ENCODE measurements at places on chromosomes 1 and 21.

DNA sequence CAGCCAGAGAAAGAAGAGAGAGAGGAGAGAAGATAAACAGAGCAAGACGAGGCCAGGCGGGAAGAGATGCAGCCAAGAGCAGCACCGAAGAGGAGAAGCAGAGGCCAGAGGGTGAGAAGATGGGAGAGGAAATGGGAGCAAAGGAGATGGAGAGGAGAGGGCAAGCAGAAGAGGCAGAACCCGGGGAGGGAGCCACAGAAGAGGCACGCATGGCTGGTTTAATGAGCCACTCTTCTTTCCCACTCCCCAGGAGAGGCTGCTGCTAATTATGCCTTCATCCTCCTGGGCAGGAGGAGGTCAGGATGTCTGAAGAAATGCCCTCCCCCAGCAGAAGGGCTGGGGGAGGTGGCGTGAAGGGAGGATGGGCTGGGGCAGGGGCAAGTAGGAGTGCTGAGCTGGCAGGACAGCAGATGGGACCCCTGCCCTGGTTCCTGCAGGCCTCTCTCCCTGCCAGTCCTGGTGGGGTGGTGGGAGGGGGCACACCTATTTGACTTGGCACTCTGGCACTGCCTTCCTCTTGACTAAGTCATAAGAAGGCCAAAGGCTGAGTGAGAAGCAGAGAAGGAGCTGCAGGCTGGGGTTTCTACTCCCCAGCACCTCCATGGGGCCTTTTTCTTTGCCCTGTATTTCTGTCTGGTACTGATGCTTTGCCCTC, 32.3 kb downstream of the KIRREL1 start:
- no peak for DNase-seq

DNA sequence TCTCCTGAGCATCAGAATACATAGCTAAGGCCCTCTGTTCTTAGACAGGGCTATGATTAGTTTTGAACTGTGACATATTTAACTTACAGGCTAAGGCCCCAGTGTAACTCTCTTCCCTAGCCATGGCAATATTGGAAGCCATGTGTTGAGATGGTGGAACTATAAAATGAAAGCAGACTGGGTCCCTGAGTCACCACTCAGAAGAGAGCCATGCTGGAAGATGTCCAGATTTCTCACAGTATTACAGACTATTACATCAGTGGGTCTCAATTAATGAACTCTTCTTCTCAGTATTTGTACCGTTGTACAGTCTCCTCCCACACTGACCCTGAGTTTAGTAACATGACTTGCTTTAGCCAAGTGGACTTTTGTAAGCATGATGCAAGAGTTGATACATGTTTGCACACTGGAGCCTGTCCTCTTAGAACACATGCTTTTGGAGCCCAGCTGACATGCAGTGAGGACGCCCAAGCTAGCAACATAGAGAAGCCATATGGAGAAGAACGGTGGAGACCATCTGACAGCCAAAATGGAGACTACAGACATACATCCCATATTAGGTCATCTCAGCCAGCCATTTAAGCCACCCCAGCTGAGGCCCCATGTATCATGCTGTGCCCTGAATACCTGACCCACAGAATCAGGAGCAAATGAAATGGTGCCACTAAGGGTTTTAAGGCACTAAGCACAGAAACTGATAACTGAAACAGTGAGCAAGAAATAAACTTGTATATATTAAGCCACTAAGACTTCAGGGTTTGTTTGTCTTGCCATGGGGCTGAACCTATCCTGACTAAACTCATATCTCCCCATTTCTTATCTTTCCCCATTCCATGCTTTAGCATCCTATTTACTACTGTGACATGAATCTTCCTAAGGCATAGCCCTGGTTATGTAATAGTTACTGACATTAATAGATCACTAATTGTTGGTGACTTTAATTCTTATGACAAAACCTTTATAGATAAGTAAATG, 24.4 kb downstream of the TBX15 start:
- DNase-seq: no peak

- no peak for DNase-seq
These were observed 18.4 kb downstream of the EXTL2 start for GRCh38 chr1:100876291-100876690.

- no peak for DNase-seq
These were observed 8.8 kb upstream of the COL16A1 start for GRCh38 chr1:31712630-31713029.

DNA sequence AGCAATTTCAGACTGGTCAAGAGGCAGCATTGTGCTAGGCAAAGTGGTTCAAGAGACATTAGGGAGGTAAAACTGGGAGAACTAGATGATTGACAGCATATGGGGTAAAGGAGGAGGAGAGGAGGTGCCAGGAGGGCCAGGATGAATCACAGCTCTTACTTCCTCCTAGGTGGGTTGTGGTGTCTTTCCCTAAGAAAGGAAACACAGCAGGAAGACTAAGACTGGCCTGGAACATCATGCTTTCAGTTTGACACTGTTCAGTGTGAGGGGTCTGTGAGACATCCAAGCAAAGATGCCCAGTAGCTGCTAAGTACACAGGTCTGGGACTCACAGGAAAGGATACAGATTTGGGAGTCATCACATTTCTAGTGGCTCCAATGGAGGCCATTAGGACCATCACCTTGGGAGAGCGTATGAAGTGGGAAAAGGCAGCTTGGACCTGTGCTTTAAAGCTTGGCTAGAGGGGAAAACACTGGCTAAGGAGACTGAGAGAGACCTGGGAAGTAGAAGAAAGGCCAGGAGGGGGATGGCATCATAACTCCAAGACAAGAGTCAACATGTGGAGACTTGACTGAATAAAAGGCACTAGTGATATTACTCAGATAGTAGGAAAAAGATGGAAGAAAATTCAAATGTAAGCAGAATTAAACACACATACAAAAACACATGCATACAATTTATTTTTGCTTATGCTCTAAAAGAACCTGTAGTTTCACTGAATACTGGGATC, 17.3 kb downstream of the CD58 start:
- no peak for DNase-seq

DNA sequence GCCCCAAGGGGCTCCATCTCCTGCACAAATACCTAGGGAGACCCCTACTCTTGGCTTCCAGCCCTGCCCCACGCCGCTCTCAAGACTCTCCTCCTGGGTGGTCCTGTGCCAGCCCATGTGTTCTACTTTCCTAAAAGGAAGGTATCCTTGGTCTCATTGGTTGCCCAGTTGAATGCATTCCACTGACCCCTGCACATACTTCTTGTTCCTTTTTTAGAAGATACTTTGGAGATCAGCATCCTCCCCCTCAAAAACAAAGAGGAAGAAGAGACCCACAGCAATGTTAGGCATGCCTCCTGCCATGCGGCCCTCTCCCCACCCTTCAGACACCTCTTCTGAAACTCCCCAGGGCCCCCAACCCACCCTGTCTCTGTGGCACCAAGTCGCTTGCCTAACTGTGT, 4.1 kb downstream of the SLAMF9 start:
- no peak for DNase-seq

GRCh38 chr1:231625975-231626534, 535 bp upstream of the DISC1 start:
- DNase-seq: no peak

- DNase-seq: no peak
These were observed 10.2 kb downstream of the PHGDH start for GRCh38 chr1:119721896-119722295.

GRCh38 chr1:79255421-79255820, 248.9 kb upstream of the ADGRL4 start:
- no peak for DNase-seq

GRCh38 chr21:24681456-24681855, 925.8 kb downstream of the MRPL39 start:
- DNase-seq: no peak

DNA sequence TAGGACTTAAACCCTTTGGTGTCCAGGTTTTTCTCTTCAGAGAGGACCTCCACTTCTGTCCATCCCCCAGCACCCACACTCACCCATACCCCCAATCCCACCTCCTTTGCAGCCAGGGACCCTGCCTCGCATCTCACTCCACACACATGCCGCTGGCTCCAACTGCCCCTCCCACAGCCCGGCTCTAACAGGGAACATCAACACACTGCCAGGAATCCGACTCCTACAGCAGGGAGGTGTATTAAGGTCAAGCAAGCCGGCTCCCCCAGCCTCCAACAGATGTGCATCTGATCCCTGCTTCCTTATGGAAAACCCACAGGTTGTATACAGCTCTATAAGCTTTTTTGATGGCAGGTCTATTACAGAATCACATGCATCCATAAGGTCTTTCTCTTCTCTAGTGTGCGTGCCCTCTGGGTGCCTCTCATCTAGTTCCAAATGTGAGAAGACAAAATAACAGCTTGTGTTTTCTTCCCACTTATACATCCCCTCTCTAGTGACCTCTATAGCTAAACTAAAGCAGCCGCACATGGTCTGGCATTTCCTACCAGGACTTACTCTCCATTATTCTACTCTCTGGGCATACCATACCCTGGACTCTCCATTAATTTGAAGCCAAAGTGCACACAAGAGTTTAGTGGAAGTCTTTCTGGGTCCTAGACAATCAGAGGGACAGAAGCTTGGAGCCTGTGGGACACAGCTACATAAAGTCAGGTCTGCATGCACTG, 16.3 kb downstream of the PIK3C2B start:
- no peak for DNase-seq

DNA sequence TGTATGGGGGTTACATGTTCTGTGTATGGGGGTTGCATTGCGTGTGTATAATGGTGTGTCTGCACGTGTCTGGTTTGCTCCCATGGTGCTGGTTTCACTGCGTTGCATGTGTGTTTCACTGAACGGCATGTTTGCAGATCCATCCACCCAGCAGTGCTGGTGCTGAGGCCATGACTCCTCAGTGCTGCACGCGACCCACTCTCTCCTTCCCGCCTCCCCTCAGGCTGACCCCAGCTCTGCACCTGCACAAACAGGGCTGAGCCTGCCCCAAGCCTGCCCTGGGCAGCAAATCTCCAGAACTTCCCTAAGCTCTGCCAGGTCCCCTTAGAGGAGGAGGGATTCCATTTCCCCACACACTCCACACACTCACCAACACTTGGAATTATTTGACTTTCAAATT, 18.7 kb downstream of the ACTRT2 start:
- DNase-seq: no peak

GRCh38 chr1:57522575-57522974, 98.7 kb upstream of the DAB1 start:
- no peak for DNase-seq

DNA sequence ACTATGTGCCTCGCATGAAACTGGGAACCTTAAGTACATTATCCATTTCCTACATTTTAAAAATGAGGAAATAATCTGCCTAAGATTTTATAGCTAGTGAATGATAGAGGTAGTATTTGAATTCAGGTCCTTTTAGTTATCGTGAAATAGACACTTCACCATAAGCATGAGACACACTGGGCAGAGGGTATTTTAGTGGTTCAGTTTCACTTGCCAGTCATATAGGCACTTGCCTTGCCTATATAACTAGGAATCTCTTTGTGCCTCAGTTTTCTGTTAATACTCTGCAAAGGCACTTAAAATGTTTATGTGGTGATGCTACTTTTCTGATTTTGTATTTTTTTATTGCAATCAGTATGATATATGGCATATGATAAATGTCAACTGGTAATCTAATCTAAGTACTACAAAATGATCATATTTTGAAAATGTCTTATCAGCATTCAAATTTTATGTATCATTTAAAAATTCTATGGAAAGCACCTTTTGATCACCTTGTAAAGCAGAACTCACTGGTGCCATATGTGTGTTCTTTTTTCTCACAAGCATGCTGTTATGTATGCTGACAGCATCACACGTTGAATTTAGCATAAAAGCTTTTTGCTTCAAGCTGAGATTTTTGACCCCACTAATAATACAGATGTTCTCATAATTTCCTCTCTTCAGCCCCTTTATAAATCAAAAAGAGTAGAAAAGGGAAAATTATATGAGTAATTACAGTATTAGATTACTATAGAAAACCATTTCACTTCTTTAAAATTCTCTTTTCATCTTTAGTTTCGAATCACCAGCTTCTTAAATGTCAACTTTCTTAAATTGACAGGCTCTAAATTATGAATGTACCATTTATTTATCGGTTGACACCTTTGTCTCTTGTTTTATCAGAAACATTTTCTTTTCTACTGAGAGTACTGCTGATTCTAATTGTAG, 52.6 kb downstream of the RPS6KC1 start:
- DNase-seq: no peak

GRCh38 chr1:6106321-6106731, 60.6 kb downstream of the KCNAB2 start:
- no peak for DNase-seq

DNA sequence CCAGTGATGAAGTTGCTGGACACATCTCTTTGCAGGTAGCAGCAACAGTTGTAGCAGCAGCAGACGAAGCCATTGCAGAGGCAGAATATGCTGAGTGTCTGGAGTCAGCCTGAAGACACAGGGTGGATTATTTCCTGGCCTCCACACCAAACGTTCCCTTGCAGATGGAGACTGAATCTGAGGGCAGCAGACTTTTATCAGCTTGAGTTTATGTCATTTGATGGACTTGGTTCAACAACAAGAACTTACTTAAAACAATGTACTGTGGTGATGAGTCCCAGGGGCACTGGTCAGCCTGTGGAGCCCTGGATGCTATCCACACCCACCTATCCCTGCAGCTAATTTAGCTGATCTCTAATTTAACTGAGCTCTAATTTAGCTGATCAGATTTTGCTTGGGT, 17.1 kb upstream of the MPZL1 start:
- DNase-seq: no peak

- DNase-seq: no peak
These were observed 179.1 kb downstream of the PSMG1 start for GRCh38 chr21:39003982-39004633.

- no peak for DNase-seq
These were observed 11.1 kb downstream of the PDZK1 start for GRCh38 chr1:145695821-145696629.

DNA sequence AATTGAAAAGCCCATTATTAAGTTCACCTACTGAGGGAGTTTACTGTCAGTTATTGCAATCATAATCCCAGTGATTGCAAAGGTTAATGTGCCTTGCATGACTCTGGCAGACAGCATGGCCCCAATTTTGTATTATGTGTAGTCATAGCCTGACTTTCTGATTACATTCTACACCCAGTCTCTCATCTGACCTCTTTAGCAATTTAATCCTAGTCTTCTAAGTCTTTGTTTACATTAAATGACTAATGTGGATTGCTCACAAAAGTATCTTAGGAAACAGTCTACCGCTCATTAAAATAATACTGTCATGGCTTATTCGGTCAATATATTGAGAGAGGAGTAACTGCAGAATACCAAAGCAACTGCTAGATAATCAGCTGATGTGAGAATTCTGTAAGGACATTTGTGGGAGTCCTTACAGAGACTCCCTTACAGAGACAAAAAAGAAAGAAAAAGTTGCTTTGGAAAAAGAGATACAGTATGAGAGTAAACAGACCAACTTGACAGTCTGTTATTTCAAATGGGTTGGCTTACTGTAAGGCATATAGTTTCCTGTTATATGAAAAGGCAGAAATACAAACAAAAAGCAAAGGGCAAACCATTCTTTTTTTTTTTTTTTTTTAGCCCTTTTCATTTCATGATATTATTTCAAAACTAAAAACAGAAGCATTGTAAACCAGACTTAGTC, 42.8 kb downstream of the SMG7 start:
- no peak for DNase-seq

GRCh38 chr1:67958472-67958871, 92.0 kb downstream of the DIRAS3 start:
- DNase-seq: no peak

DNA sequence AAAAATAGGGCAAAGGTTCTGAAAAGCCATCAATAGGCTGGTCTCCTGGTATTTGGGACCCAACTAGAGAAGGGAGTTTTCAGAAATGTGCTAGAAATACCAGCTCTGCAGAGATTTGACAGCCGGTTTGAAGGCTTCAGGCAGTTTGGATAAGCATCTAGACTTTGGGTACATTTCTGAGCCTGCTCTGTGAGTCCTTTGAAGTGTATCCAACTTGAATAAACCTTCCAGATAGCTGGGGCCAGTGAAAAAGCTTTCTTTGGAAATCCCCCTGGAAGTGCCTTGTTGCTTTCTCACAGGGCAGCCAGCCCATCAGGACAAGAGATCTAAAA, 6.4 kb upstream of the PEF1 start:
- DNase-seq: no peak
